Endothelial cell of umbilical vein (primary cell): ENCODE measurements at places on chromosomes 3 and 15. TPM values are rescaled to one million over a fixed set of nuclear protein-coding genes. Genes with fewer than 3 reads are reported as not detected.

GRCh38 chr3:177317247-177317646 is 120.0 kb upstream of the TBL1XR1 start:
- no peak overlapping the region for H3K27ac ChIP-seq
- DNase-seq: no peak
- H3K36me3 ChIP-seq: no peaks in the 10 kb centered on the region
- no peaks in the 10 kb centered on the region for H3K27me3 ChIP-seq
- H3K4me1 ChIP-seq: peaks cover 13% of the 10 kb centered on the region

DNA sequence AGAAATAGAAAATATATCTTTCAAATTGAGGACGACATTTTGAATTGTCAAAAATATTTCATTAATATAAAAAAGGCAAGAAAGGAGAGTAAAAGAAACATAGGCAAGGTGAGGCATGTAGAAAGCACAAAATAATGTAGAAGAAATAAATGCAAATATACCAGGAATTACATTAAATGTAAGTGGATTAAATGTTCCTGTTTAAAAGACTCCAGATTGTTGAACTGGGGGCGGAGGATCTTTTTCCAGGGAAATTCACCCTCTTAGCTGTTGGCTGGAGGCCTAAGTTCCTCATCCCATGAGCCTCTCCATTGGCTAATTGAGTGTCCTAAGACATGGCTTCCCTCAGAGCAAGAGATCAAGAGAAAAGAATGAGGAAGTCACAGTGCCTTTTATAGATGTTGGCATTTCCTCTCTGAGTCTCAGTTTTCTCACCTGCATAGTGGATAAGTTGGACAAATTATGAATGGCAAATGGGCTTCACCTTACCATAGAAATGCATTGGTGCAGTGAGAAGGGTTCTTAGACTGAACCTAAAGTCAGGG is 147.4 kb upstream of the SMAD3 start:
- H3K4me3 ChIP-seq: no peak overlapping the region
- H3K27ac ChIP-seq: no peak overlapping the region
- H3K4me1 ChIP-seq: no peaks in the 10 kb centered on the region
- H3K36me3 ChIP-seq: no peaks in the 10 kb centered on the region
- DNase-seq: no peak

DNA sequence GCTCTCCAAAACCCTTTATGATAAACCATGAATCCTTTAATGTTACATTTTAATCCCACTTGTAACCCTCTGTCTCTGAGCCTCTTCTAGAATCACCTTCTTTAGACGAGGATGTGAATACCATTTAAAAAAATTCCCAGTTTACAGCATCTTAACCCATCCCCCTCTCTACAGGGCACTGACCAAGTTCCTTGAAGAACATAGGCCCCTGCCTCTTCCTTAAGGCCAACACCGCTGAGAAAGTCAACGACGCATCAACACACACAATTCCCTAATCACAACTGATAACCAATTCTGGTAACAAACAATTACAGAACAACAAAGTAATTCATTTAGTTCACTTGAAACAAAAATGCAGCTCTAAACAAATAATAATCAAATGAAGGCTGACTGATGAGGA is 130.3 kb downstream of the DLG1 start:
- no peak overlapping the region for H3K4me3 ChIP-seq
- H3K27me3 ChIP-seq: no peaks in the 10 kb centered on the region
- no peak for DNase-seq
- no peaks in the 10 kb centered on the region for H3K36me3 ChIP-seq
- H3K4me1 ChIP-seq: no peaks in the 10 kb centered on the region

GRCh38 chr3:188326968-188327367 is 173.0 kb downstream of the LPP start:
- H3K36me3 ChIP-seq: no peaks in the 10 kb centered on the region
- DNase-seq: no peak
- no peaks in the 10 kb centered on the region for H3K4me1 ChIP-seq
- H3K27ac ChIP-seq: no peak overlapping the region

DNA sequence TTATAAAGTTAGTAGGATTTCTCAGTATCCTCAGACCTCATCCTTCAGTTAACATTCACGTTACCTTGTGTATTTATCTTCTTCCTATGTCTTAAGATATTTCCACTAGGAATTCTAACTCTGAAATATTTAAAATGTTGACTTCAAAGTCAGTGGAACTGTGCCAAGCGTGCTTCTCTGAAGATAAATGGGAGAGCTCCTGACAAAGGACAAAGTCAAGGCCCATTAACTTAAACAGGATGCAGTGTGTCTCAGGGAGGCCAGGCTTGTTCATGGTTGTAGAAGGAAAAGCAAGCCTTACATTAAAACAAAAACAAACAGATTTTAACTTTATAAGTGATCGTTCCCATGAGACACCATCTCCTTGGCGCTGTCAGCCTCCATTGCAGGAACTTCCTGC is 41.5 kb downstream of the ABHD17C start:
- H3K4me1 ChIP-seq: no peaks in the 10 kb centered on the region
- H3K27ac ChIP-seq: no peak overlapping the region
- DNase-seq: peak; percentile 70
- no peaks in the 10 kb centered on the region for H3K36me3 ChIP-seq
- no peaks in the 10 kb centered on the region for H3K27me3 ChIP-seq
- H3K4me3 ChIP-seq: no peak overlapping the region

CPB1 gene
- not detected in 2 replicates for total RNA-seq
